Astrocyte of the spinal cord (primary cell): ENCODE measurements at places on chromosomes 4 and X.

GRCh38 chr4:182923366-182923765 lies 6.2 kb upstream of the DCTD start:
- no peak for DNase-seq

DNA sequence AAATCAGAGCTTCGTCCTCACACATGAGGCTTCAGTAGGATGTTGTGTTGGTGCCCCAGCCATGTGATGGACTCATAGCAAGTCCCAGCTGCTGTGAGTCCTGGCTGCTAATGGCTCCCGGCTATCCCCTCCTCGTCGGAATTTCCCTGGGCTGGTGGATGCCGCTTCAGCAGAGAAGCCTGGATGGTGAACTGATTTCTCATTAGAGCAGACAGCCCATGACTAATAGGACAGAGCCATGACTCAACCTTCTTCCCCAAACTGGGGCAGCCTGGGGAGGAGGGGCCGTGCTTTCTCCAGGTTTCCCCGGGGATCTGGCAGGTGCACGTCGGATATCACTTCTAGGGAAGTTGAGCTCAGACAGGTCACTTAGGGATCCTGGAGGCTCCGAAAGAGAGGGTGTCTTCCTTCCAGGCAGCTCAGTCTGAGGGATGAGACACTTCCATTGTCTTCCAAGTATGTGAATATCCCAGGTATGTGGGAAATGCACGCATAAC lies 112.7 kb downstream of the ASMT start:
- DNase-seq: no peak

DNA sequence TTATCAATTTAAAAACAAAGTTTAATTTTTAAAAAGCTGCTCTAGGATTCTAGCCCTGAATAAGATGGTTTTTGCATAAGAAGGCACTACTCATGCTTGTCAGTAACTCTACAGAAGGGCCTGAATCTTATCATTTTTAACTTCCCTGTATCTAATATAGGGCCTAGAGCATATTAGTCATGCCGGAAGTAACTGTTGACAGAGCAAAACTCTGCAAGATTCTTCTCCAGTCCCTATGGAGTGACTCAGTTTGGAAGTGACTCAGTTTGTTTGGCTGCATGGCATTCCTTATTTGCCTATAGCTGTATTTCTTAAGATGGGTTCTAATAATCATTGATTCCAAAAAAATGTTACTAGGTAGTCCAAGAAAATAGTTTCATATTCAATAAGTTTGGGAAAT lies 431.8 kb upstream of the HTR2C start:
- peak; percentile 45 for DNase-seq

GRCh38 chr4:20987191-20987590 lies 286.9 kb downstream of the PACRGL start:
- no peak for DNase-seq

- no peak for DNase-seq
Measured at GRCh38 chr4:56662782-56663468, 18.2 kb downstream of the HOPX start.

- no peak for DNase-seq
Measured at GRCh38 chrX:151176231-151176750, at the start of gene GPR50. Gene GPR50 (plus strand): TSS chrX:151176584. CDS start chrX:151176722, 138 bp downstream.

DNA sequence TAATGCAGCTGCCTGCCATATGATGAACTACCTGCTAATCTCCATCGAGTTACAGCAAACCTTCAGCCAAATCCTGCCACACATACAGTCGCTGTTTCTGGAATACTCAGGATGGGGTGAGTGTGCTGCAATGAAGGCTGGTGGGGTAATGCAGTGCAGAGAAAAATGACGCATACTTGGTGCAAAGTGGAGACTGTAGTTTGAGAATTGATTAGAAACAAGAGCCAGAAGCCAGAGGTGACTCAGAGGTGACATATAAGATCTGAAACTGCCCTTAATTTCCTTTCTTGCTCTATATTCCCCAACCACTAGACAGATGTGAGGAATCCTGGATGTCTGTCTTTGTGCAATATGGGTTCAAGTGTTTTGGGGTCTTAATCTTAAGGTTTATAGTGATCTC lies 22.0 kb downstream of the C4orf54 start:
- DNase-seq: no peak

DNA sequence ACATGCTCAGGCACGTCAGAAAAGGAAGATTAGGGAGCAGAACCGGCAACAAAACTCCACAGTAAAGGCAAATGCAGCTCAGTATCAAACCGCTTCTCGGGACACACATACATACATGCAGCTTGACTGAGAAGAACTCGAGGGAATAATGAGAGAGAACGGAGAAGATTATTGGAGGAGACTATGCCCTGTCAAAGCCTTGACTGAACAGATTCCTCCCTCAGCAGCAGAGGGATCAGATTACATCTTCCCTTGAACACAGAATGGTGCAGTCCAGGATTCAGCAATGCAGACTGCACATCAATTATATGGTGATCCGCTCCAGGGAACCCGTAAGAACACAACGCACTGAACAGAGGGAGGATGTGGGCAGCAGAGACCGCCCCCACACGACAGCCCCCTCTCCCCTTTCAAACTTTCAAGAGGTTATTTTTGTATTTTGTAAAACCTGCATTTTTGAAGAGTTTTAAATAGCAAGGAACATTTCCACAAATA lies 183.2 kb downstream of the FBXW7 start:
- DNase-seq: peak; percentile 95

DNA sequence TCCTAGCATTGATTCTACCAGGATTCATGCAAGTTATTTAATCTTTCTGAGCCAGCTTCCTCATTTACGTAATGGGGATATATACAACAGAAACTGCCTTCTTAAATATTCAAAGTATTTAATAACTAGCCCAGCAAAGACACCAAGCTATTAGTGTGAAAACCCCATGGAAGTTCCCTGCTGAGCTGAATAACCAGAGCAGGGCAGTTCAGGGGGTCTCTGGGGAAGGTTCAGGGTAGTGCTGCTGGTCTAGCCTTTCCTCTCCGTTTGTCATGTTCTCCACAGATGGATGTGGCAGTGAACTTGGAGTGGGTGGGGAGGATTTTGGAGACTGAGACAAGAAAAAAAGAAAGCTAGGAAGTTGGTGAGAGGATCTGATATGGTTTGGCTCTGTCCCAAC lies 240.8 kb upstream of the TAPT1 start:
- DNase-seq: no peak

DNA sequence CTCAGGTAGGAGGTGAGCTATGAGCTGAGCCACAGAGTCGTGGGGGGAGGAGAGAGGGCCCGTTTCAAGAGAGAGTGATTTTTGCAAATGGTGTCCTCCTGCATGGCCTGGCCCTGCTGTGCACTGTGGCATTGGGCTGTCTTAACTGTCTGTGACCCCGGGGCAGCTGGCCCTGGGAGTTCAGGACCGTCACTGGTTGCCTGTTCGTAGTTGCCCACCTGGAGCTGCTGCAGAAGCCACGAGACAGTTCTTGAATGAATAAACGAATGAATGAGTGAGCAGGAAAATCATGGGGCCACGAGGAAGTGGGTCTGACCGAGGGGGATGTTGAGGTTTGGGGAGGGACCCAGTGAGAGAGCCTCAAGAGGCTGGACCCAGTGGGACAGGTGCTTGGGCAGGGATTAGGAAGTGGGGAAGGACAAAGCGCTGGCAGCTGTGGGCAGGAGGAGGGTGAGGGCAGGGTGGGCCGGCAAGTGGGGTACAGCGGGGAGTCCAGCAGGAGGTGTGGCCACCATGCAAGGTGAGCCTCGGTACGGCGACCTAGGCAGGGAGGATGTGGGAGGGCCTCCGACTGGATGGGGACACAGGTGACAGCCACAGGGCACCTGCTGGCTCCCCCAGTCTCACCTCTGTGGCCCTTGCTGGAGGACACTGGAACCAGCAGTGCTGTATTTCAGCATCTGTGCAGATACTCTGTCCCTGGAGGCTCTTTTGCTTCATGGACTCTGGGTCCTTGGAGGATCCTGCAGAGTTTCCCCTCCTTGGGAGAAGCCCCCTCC lies 10.2 kb downstream of the RGS12 start:
- DNase-seq: no peak
